ENCODE measurements at places on chromosomes 7 and 10.
A peak's percentile ranks its signal among the peaks of the same experiment; 100 is the strongest.

DNA sequence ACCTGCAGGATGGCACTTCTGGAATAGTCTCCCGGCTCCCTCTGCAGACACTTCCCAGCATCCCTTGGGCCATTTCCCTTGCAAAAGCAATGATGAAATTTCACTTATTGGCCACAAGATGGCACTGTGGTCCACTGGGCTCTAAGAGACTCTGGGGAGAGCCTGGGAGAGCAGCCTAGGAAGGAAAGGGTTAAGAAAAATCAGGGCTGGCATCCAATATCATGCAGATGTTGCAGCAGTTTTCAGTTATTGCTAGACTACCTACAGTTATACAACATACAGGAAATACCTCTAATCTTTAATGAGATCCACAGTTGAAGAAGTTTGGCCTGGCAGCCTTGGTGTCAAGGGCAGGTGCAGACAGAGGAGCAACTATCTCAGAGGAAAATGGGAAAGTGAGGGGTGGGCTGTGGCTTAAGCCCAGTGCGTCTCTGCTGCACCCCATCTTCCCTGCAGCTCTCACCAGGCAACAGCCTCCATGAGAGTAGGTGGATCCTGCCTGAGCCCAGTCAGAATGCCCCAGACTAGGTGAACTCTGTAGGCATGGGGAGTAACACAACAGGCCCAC lies 100.2 kb upstream of the PRSS58 start:
- DNase-seq: peak; percentile 54

GRCh38 chr10:30997536-30998235 lies 34.0 kb downstream of the ZNF438 start:
- DNase-seq: no peak

DNA sequence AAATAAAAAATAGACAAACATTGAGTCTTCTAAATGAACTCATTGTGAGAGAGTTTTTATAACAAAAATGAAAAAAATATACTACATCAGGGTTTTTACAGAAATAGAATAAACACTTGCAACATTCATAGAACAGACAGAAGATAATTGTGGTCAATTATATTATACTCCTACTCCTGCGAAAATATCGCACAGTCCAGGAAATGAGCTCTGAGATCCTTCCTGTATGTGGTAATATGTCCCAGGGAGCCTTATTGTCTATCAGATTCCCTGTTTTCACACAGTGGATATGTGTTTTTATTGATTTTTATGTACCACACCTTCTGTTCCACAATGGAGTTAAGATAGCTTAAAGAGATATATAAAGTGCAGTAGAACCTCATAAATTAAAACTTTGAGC lies 27.5 kb upstream of the RELN start:
- DNase-seq: no peak

DNA sequence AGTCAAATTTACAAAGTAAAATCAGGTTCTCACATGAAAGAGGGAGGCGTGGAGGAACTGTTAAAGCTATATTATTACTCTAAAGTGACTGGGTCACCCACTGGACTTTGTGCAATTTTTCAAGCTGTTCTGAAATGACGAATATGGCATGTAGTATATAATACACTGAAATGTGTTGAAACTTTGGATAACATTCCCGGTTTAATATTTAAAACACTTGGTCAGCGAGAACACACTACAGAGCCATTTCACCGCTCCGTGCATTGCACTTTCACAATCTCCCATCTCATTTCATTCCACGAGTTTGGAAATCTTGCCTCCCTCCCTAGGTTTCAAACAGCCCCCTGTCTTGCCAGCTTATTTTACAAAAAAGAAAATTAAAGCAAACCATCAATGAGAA lies 337.9 kb downstream of the WDR11 start:
- no peak for DNase-seq

- DNase-seq: no peak
These were observed 210.5 kb downstream of the CSTF2T start for GRCh38 chr10:51488766-51489408.

DNA sequence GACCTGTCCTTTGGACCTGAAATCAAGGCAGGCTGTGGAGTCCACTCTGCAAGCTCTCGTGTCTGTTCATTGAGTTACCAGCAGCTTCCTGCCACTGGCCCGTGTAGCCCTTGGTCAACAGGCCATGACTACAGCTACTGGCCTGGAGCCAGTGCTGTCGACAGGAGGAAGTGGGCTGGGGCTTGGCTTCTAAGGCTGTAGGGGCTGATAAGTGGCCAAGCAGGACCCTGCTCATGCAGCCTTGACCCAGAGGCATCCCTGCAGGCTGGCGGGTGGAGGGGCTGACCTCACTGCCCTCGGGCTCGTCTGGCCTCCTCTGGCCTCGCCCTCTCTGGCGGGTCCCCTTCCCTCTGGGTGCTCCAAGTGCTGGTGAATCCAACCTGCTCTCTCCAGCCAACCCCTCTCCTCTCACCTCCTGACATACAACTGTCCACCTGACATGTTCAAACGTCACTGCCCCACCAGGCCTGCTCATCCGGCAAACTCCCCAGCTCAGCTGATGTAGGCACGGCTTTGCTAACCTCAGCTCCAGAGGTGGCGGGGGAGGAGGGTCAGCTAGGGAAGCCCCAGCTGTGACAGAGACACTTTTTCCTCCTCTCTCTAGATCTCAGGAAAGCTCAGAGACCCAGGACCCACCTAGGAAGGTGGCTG lies 188.6 kb upstream of the LYZL2 start:
- DNase-seq: no peak

DNA sequence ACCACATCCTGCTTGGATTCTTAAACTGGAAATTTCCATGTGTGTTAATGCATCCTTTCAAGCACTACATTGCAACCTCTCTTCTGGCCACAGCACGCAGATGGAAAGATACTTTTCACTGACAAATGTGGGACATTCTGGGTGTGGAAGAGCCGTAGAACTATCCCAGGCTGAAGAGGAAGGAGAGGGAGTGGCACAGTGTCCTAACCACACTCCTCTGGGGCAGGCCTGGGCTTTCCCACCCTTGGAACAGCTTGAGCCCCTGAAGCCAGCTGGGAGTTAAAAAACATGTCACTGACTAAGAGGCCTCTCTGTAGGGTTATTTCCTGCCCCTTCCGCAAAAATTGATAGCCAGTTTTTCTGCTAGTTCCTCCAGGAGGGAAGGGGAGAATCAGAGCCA lies 34.0 kb upstream of the DNMBP start:
- DNase-seq: no peak

DNA sequence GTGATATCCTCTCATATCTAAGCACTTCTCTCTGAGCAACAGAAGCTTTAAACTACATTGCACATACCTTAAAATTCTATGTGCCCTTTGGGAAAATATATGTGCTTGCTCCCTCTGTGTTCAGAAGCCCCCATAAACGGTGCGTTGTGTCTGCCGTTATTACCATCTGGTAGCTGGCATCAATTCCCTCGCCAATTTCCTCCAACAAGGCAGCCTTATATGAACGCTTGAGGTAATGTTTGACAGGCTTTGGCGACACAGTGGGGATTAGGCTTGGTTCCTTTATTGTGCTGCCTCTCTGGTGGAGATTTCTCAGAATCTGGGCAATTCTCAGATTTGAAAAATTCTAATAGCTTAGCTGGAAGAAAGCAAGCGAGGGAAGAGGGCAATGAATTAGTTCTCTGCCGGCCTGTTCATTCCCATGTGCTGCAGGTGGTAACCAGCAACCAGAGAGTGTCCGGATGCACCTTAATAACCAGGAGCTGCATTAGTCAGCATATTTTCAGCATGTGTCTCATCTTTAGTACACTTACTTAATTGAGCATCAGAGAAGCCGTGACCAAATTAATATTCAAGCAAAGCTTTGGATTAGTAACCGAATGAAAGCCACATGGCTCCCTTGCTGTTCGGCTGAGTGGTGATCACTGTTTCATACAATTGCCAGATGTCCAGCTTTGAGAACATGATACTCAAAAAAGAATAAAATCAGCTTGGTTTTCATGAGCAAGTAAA lies 7.3 kb upstream of the PPP1R17 start:
- no peak for DNase-seq

DNA sequence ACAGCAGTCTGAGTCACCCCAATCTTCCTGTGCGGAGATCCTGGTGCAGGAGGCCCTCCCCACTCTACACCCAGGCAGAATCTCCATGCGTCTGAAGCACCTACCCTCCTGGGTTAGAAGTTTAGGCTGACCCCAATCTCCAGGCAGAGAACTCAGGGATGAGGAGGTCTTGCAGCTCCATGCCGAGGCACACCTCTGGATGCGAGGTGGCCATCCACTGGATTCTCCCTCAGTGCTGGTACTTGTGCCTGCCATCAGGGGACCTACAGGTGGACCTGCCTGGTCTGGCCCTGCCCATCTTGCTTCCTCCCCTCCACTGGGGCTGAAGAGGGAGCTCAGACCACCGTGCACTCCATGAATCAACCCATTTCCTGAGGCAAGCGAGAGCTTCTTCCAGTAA lies 28.8 kb upstream of the AMPH start:
- no peak for DNase-seq

DNA sequence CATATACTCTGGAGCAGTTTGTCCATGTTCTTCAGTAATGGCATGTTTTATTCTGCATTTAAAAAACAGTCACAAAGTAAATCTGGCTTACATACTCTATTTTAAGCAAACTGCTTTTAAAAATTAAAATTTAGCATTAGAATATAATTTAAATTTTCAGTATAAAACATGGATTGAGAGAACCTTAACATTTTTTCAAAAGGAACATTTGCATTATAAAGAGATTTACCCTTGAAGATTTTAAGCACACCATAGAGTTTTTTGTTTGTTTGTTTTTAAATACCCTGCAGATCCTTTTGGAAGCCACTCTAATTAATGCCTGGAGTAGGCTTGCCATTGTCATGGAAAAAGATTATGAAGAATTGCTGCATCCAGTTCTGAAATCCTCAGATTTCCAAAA lies 70.4 kb downstream of the ZNRF2 start:
- no peak for DNase-seq

DNA sequence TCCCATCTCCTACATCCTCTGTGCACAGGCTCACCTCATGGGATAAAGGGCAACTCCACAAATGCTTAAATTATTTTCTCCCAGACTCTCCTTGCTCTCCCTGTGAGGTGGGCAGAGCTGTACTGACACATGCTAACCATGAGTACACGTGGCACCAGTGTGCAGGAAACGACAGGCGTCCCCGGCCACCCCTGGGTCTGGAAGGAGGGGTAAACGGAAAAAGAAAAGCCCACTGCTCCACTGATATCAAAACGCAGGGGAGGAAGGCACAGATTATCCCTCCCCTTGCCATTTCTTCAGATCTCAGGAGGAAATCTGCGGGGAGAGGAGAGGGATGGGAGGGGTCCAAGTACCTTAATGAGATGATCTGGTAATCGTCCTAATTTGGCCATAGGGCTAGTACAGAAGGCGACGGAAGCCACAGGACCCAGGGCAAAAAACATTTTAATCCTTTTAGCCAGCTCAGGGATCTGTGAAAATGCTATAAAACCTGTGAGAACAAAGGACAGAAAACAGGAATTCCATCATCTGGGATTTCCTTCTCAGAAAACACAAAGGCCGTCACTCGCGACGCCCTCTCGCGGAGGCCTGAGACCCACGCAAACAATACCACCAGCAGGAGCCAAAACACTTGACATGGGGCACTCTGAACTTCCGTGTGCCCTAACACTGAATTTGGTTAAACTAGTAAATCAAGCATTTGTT lies 17.8 kb upstream of the CH25H start:
- DNase-seq: no peak

- no peak for DNase-seq
These were observed 80.0 kb downstream of the NRCAM start for GRCh38 chr7:108376206-108376605.

GRCh38 chr7:1915956-1916600 lies 246.0 kb downstream of the ELFN1 start:
- DNase-seq: peak; percentile 14

- no peak for DNase-seq
These were observed 56.7 kb downstream of the BTAF1 start for GRCh38 chr10:91980319-91980718.

- peak; percentile 62 for DNase-seq
These were observed 3.9 kb upstream of the NRF1 start for GRCh38 chr7:129607471-129608120.

GRCh38 chr10:73840056-73840402 lies 28.6 kb upstream of the NDST2 start:
- no peak for DNase-seq

GRCh38 chr7:22601812-22602565 lies 102.0 kb upstream of the STEAP1B start:
- DNase-seq: no peak

DNA sequence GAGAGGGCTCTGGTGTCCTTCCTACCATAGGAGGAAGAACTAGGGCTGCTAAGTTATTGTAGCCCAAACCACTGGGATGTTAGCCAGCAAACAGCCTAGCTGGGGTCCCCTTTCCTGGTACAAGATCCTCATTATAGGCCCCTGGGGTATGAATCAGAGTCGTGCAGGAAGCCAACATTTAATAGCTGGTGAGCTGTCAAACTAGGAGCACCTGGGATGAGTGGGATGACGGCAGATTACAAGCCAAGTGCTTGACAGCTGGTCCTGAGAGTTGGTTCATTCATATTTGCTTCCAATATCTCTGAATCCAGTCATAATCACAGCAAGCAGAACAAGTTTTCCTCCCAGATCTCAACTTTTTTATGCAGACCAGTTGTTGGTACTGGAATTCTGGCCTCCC lies 25.1 kb upstream of the DNAJB12 start:
- no peak for DNase-seq

DNA sequence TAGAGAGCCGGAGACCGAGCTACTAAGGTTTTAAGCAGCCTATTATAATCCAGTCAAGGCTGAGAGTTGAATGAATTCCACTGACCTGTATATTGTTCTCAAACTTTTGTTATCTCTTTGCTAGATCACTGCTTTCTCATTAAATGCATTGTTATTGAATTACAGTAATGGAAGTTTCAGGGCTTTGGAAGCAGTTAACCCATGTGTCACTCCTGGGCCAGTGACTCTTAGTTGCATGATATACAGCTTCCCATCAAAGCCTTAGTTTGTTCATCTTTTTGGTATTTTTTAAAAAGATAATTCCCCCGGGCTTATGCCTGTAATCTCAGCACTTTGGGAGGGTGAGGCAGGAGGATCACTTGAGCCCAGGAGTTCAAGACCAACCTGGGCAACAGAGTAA lies 55.4 kb upstream of the KIAA1217 start:
- DNase-seq: no peak

- no peak for DNase-seq
These were observed 31.7 kb downstream of the KCND2 start for GRCh38 chr7:120304674-120305073.

GRCh38 chr10:102065561-102066398 lies 631 bp downstream of the HPS6 start:
- no peak for DNase-seq

DNA sequence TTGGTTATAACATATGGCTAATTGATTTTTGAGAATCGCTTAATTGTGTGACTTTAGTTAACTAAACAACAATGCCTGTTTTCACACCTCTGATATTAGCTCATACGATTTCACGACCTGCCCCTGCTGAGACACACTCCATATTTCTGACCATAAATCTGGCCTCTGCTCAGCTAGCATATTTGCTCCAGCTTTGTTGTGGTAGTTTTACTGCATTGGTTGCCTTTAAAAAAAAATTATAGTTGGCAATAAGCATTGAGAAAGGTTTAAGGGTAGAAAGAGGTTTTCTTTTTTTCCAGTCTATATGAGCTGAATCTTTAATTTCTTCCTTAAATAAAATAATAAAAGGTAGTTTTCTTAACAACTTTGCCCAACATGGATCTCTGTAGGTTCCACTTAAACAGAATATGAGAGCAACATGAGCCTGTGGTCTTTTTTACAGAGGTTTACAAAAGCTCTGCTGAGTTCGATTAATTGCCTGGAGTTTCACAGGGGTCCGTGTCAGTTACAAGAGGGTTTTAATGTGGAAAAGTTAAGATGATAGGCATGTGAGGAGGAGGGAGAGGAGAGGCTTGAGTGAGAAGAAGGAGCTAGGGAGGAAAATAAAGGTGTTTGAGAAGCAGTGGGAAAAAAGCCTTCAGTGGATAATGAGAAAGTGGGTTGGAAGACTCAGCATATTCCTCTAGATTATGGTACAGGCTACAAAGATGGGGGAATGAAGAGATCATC lies 318.2 kb downstream of the CXCL12 start:
- no peak for DNase-seq

Data from CD4-positive, alpha-beta T cell treated with Interleukin-21 for 1 hour (primary cell).